ENCODE measurements at places on chromosomes 13 and 19.

GRCh38 chr19:42361545-42361910 lies 28.6 kb downstream of the CNFN start:
- ATAC-seq = no peak

DNA sequence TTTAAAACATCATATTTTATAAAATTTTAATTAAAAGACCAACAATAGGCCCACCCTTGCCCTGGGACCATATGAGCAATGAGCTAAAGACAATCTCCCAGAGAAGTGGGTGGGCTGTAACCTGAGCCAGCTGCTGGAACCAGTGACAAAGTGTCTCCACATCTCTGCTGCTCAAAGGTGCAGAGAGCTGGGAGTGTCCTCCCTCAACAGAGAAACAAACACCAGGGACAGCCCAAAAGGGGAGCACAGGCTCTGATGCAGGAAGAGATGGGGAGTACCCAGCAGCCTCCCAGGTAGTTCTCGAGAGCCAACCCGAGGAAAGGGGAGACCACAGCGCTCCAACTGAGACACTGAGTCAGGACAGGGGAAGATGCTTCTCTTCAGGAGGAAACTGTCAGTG lies 39.1 kb downstream of the DOCK9 start:
- ATAC-seq = no peak

DNA sequence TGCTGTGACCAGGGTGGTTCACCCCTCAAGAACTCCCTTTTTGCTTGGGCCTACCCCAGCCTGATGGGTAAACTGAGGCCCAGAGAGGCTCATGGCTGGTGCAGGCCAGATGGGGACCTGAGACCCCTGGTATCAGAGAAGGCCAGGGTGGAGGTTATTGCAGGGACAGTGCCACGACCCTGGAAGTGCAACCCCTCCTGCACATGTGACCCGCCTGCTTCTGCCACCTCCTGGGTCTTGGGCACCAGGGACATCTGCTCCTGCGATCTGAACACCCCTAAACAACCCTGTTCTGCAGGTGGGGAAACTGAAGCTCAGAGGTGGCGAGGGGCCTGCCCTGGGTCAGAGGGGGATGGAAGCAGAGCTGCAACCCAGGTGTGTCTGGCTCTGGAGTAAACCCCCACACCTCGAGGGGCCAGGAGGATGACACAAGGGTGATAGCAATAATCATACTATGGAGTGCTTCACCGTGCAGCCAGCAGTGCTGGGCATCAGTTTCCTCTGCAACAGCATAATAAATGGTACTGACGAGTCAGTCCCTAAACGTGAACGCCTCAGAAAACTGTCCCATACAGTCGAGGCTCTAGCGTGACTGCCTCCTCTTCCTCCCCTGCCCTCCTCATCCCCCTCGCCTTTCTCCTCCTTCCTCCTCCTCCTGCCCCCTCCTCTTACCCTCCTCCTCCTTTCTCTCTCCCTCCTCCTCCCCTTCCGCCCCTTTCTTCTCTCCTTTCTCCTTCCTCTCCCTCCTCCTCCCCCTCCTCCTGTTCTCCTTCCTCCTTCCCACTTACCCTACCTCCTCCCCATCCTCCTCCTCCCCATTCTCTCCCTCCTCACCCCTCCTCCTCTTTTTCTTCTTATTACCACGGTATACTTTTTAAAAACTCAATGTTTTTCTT lies 4.3 kb downstream of the YJEFN3 start:
- ATAC-seq = no peak

- ATAC-seq = no peak
Measured at GRCh38 chr13:57633141-57633949, 1.8 kb downstream of the PCDH17 start.

DNA sequence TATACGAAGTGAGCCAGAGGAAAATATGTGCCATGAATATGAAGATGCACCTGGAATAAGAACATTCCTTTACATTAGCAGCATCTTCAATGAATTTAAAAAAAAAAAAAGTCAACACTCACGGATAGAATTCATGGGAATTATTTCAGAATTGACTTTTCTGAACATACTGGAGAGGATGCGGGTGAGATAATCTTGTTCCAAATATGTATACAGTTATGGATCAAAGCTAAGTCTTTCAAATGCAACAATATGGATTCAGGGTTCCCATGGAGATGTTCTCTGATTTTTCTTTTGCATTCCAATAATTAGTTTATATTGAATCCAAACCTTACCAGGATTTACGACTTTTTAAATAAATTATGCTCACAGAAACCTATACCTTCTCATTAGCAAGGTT lies 1660.7 kb downstream of the SLITRK1 start:
- ATAC-seq = no peak

- peak; percentile 84 for ATAC-seq
Measured at GRCh38 chr19:19155495-19156219, 14.4 kb downstream of the MEF2B start.

DNA sequence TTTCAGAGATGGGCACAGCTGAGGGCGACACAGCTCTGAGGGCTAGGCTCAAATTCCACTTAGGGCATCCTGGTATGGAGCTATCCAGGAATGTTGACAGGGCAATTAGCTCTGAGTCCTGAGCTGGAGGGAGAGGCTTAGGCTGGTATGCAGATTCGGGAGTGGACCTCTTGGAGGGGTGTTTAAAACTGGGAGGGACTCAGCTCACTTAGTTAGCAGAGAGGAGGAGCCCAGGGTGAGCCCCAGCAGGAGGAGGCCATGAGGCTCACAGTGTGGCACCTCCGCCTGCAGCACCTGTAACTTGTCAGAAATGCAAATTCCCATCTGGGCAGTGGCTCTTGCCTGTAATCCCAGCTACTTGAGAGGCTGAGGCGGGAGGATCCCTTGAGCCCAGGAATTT lies 10.2 kb upstream of the NOP53 start:
- no peak for ATAC-seq

DNA sequence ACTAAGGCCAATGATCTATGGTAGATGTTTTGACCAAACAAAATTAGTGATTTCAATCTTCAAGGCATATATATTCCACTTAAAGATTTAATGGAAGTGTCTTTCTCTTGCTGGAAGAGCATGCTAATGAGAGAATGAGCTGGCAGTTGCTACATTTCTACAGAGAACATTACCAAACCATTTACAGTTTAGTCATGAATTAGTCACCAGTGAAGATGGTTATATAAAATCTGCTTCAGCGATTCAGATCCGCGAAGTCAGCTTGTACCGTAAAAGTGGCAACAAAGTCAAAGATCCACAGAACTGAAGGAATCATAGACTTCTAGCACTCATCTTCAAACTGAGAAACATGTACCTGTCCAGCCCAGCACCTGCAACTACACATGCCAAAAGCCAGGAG lies 156.3 kb downstream of the SLITRK5 start:
- ATAC-seq = no peak

DNA sequence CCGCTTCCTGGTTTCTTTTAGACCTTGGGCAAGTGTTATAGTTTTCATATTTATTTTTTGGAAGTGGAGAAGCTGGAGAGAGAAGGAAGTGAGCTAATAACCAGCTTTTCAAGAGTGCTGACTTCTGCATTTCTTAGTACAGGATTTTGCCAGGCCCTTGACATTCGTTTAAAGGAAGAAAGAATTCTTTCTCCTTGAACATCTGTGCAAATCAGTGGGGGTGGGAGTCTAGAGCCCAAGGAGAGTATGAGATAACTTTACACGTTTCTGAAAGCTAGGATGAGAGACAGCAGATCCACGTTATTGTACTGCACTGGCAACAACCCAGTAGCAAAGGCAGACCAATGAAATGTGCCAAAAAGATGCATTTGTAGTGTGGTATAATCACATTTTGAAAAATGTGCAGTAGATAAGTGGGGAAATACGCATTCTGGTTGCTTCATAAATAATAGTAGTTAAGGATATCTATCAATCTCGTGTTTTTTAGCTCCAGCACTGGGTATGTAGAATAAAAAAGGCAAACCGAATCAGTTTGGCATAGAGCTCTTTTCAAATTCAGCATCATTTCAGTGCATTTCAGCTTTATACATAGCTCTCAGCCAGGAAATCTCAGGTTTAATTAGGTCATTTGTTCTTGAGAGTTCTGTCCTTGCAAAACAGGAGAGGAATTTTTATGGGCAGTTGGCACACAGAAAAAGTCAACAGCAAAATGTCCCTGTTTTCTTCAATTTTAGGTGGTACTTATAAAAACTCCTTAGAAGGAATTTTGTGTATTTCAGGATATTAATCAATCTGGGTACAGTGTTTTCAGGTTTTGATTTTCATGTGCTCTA lies 4.3 kb downstream of the RNF113B start:
- no peak for ATAC-seq

DNA sequence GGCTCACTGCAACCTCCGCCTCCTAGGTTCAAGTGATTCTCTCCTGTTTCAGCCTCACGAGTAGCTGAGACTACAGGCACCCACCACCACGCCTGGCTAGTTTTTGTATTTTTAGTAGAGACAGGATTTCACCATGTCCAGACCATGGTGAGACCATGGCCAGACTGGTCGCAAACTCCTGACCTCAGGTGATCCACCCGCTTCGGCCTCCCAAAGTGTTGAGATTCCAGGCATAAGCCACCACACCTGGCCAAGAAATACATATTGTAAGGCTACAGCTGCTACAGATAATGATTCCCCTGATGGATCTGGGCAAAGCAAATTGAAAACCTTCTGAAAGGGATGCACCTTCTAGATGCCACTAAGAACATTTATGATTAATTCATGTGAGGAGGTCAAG lies 17.8 kb downstream of the PLPP2 start:
- no peak for ATAC-seq

DNA sequence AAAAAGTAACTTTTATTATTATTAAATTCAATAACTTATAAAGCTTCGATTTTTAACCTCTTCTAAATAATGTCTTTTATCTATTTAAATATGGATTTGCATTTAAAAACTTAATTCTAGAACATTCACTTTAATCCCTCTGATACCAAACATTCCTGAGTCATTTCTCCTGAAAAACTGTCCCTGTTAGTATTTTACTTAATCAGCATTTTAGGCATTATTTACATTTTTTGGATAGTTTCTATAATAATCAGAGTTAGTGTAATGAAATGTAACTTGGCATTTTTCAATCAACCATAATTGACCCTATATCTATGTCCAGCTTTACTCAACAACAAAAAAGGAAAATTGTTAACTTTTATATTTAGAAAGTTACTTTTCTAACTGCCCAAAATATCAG lies 428.1 kb downstream of the PCDH17 start:
- ATAC-seq = no peak

GRCh38 chr13:46521921-46522747 lies 30.8 kb upstream of the LRCH1 start:
- no peak for ATAC-seq

- ATAC-seq = no peak
Measured at GRCh38 chr13:76825430-76825829, 60.8 kb downstream of the KCTD12 start.

DNA sequence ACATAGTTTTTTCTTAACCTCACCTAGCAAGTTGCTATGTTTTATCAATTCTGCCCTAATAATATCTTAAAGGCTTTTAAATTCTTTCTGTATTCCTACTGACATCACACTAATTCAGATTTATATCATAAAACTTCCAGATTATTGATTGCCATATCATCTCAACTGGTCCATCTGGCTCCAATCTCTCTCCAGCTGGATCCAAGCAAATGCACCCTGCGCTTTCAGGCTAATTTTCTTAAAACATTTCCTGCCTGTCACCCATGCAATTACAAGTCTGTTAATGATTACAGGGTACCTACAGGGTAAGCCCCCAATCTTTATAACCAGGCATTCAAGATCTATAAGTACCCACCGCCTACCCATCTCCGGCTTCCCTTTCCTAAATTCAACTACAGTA lies 95.2 kb downstream of the SERP2 start:
- ATAC-seq = no peak
